Endothelial cell of umbilical vein (primary cell): ENCODE measurements at places on chromosomes 5 and 9.

GRCh38 chr5:40784916-40785315, 13.3 kb downstream of the PRKAA1 start:
- DNase-seq = no peak
- no peak overlapping the region for H3K27ac ChIP-seq
- H3K36me3 ChIP-seq = no peaks in the 10 kb centered on the region
- no peak overlapping the region for H3K4me3 ChIP-seq
- no peaks in the 10 kb centered on the region for H3K27me3 ChIP-seq
- peaks cover 6% of the 10 kb centered on the region for H3K4me1 ChIP-seq

- peaks cover 51% of the 10 kb centered on the region for H3K4me1 ChIP-seq
- no peaks in the 10 kb centered on the region for H3K27me3 ChIP-seq
- peak overlapping the region; percentile 98 for H3K27ac ChIP-seq
- DNase-seq = peak; percentile 87
Measured at GRCh38 chr9:124660341-124660801, 110.7 kb downstream of the NR6A1 start.

DNA sequence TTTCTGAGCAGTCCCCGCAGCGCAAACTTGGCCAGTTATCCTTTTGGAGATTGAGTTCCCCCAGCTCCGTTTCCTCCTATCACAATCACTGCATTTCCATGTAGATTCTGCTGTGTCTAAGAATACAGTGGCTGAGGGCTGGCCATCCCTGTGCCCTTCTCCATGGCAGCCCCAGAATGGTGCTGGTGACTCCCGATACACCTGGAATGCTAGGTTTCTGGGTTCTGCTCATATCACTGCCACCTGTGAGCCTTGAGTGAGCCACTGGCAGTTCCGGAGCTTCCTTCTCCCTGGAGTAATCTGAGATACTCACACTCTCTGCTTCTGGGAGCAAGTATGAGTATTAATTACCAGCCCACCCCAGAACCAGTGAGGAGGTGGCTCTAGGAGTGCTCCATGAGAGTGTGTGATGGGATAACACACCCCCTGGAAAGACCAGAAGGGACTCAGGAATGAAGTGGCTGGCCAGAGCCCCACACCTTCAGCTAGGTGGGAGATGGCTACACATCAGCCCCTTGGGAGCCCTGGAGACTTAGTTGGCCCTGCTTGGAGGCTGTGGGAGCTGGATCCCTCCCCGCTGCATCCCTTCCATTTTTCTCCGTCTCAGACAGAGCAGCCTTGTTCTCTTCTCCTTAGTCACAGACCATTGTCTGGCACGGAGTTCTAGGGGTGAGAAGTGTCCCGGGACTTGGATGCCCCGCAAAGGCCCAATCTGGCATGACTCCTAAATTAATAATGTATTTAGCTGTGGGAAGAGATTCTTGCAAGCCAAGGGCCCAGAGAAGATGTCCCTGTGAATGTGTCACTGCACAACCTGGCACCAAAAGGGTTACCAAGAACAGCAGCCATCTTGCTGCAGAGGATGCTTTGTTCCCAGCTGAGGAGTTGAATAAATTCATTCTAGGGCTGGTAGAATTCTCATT, 4.9 kb downstream of the PCDHGC5 start:
- H3K4me1 ChIP-seq = no peaks in the 10 kb centered on the region
- H3K4me3 ChIP-seq = no peak overlapping the region
- H3K27ac ChIP-seq = no peak overlapping the region
- peaks cover 25% of the 10 kb centered on the region for H3K27me3 ChIP-seq
- no peak for DNase-seq

DNA sequence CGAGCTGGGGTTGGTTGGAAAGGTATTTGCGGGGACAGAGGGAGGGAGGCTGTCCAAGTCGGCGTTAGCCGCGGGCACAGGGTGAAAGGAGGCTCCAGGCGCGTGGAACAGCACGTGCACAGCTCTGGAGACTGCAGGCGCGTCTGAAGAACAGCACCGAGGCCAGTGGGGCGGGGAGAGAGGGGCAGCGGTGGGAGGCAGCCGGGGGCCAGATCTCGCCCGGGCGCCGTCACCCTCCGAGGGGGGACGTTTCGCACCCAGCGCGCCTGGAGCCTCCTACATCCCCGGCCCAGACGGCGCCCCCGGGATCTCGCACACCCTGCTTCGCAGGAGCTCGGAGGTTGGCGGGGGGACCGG, 79.6 kb downstream of the NTNG2 start:
- no peak for DNase-seq
- peaks cover 5% of the 10 kb centered on the region for H3K27me3 ChIP-seq
- H3K4me3 ChIP-seq = peak overlapping the region; percentile 91
- H3K4me1 ChIP-seq = peaks cover 7% of the 10 kb centered on the region

DNA sequence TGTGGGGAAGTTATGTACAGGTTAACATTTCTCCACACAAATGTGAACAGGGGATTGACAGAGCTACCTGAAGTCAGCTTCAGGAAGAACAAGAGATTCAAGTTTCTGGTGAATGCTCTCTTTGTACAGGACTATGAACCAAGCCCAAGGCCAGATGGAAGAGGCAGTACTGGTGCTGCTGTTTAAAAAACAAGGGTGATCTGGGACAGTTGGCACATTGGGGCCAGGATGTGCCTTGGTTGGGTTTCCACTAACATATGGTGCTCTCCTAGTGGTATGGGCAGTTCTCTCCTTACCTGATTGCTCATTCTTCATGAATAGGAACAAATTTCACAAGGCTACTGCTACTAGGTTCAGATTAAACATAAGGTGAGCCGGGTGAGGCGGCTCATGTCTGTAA, 40.0 kb downstream of the MTMR12 start:
- H3K4me1 ChIP-seq = peaks cover 38% of the 10 kb centered on the region
- no peak overlapping the region for H3K4me3 ChIP-seq
- H3K27ac ChIP-seq = no peak overlapping the region
- H3K36me3 ChIP-seq = peaks cover 4% of the 10 kb centered on the region
- DNase-seq = no peak

DNA sequence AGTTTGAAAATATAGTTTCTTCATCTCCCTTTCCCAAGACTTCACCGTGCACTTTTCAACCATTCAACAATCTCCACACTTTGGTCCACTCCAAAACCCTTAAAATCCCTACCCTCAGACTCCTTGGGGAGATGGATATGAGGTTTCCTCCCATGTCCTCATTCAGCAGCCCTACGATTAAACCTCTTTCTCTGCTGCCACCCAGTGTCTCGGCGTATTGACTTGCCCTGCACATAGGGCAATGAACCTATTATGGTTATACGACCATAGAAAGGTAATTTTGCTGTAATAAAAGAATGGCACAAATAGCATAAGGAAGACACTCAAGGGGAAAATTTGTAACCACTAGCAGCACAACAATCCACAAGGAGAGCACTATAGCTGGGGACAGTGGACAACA, 803.5 kb downstream of the TLE1 start:
- H3K4me1 ChIP-seq = no peaks in the 10 kb centered on the region
- no peak overlapping the region for H3K4me3 ChIP-seq
- H3K27me3 ChIP-seq = no peaks in the 10 kb centered on the region
- H3K27ac ChIP-seq = no peak overlapping the region
- DNase-seq = no peak

- DNase-seq = no peak
- no peaks in the 10 kb centered on the region for H3K4me1 ChIP-seq
- H3K36me3 ChIP-seq = no peaks in the 10 kb centered on the region
- peaks cover 4% of the 10 kb centered on the region for H3K27me3 ChIP-seq
- no peak overlapping the region for H3K27ac ChIP-seq
Measured at GRCh38 chr5:7391814-7392692, 3.9 kb upstream of the ADCY2 start.

DNA sequence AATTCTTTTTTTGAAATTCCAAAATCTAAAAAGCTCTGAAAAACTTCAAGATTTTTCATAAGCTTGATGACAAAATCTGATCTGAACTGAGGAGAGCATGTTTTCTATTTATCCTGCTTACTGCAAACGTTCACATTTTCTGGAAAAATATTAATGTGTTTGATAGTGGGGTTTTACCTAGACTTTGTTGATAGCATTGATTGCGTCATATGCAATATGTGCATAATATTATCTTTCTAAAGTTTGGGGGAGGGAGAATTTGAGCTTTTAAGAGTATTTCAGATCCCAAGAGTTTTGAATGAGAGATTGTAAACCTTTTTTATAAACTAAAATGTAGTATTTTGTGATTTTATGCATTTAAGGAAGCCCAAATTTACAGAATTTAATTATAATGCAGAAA, 62.8 kb upstream of the CDH6 start:
- DNase-seq = no peak
- H3K27me3 ChIP-seq = no peaks in the 10 kb centered on the region
- no peak overlapping the region for H3K27ac ChIP-seq
- no peaks in the 10 kb centered on the region for H3K4me1 ChIP-seq
- no peak overlapping the region for H3K4me3 ChIP-seq

DNA sequence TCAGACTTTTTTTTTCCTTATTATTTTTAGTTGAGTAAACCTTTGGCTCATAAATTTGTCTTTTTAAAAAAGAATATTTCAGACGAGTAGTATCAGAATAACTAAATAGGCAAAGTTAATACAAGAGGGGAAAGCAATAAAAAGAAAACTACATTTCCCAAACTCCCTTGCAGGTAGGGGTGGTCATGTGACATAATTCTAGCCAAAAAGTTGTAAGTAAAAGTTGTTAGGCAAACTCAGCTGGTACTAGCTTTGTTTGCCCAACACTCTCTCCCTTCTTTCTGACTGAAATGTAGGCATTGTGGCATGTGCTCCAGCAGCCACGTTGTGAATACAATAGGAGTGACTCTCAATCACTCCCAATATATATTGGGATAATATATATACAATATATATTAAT, 20.9 kb downstream of the GIN1 start:
- H3K4me1 ChIP-seq = no peaks in the 10 kb centered on the region
- no peaks in the 10 kb centered on the region for H3K36me3 ChIP-seq
- H3K4me3 ChIP-seq = no peak overlapping the region
- no peak overlapping the region for H3K27ac ChIP-seq
- no peak for DNase-seq

DNA sequence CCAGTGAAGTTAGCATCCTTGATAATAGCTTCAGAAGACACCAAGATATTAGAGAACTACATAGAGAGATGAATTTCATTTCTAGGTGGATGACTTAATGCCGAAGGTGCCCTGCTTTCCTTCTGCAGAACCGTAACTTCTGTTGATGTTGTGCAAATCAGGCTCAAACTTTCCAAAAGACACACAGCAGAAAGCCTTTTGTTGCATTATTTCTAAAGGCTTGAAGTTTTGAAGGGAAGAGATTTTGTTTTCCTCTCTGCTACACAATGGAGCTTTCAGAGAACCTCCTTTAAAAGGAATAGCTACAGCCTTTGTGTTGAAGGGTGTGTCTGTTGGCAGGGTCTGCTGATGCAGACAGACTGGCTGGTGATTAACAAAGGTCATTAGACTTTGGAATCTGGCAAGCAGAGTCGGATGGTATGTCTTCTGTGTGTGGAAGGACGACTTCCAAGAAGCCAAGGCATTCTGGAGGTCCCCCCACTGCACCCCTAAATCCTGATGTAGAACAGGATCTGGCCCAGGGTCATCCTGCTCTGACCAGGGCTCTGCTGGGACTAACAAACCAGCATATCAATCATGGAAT, 57.8 kb downstream of the ZNF462 start:
- H3K4me3 ChIP-seq = no peak overlapping the region
- H3K4me1 ChIP-seq = peaks cover 28% of the 10 kb centered on the region
- H3K36me3 ChIP-seq = peaks cover 3% of the 10 kb centered on the region
- H3K27ac ChIP-seq = no peak overlapping the region
- DNase-seq = peak; percentile 44
- H3K27me3 ChIP-seq = no peaks in the 10 kb centered on the region

GRCh38 chr5:111518777-111519176, 6.4 kb upstream of the STARD4 start:
- DNase-seq = no peak
- H3K4me1 ChIP-seq = peaks cover 2% of the 10 kb centered on the region
- no peaks in the 10 kb centered on the region for H3K27me3 ChIP-seq
- H3K27ac ChIP-seq = no peak overlapping the region

GRCh38 chr9:121299467-121300282, 31.7 kb downstream of the GSN start:
- peaks cover 15% of the 10 kb centered on the region for H3K4me1 ChIP-seq
- no peak overlapping the region for H3K27ac ChIP-seq
- peaks cover 15% of the 10 kb centered on the region for H3K36me3 ChIP-seq
- DNase-seq = peak; percentile 41
- H3K4me3 ChIP-seq = peak overlapping the region; percentile 52

- no peak overlapping the region for H3K4me3 ChIP-seq
- no peaks in the 10 kb centered on the region for H3K36me3 ChIP-seq
- no peaks in the 10 kb centered on the region for H3K4me1 ChIP-seq
- no peak overlapping the region for H3K27ac ChIP-seq
Measured at GRCh38 chr9:27347889-27348288, 50.9 kb upstream of the EQTN start.

DNA sequence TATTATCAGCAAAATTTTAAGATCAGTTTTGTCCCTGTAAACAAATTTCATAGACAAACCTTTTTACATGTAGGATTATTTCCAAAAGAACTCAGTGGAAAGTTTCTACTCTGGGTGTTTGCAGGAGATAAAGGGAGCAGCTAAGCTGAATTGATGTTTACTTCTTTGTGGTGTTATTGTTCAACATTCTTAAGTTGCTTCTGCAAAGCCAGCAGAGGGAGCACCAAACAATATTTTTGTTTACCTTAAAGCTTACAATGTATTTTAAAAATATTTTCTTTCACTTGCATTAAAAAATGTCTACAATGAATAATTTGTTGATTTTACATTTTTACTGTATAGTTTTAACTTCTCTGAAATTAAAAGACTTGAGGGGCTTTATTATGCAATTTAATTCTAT, 135.4 kb downstream of the ATG10 start:
- H3K27me3 ChIP-seq = no peaks in the 10 kb centered on the region
- no peaks in the 10 kb centered on the region for H3K4me1 ChIP-seq
- no peak overlapping the region for H3K27ac ChIP-seq
- no peak overlapping the region for H3K4me3 ChIP-seq
- peak; percentile 32 for DNase-seq

DNA sequence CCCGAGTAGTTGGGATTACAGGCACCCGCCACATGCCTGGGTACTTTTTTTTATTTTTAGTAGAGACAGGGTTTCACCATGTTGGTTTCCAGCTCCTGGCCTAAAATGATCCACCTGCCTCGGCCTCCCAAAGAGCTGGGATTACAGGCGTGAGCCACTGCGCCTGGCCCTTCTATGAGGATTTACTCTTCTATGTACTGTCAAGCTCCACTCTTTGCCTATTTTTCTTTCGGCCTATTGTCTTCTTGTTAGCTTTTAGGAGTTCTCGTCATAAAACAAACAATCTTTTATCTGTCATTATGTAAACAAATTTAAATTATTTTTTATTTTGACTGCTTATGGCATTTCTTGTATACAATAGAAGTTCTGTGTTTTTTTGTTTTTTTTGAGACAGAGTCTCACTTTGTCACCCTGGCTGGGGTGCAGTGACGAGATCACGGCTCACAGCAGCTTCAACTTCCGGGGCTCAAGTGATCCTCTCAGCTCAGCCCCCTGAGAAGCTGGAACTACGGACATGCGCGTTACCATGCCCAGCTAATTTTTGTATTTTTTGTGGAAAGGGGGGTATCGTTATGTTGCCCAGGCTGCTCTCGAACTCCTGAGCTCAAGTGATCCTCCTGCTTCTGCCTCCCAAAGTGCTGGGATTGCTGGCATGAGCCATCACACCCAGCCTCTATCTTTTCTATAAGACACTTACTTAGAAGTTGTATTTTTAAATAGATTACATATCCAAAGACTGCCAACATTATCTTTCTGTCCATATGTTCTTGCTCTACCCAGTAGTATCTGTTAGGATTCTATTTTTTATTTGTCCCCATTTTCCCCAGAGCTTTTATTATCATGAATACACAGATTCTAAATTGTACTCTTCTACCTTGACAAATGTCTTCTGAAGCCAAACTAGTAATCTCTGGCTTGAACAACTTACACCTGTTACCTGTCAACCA, 29.2 kb downstream of the CSNK1A1 start:
- H3K36me3 ChIP-seq = peaks cover 4% of the 10 kb centered on the region
- H3K27me3 ChIP-seq = no peaks in the 10 kb centered on the region
- no peak overlapping the region for H3K27ac ChIP-seq
- peaks cover 36% of the 10 kb centered on the region for H3K4me1 ChIP-seq
- H3K4me3 ChIP-seq = no peak overlapping the region
- no peak for DNase-seq
